ENCODE measurements at places on chromosomes 12 and 14.
A peak's percentile ranks its signal among the peaks of the same experiment; 100 is the strongest.

GRCh38 chr12:2813214-2814185, 1.0 kb downstream of the ITFG2 start:
- DNase-seq: peak; percentile 40

DNA sequence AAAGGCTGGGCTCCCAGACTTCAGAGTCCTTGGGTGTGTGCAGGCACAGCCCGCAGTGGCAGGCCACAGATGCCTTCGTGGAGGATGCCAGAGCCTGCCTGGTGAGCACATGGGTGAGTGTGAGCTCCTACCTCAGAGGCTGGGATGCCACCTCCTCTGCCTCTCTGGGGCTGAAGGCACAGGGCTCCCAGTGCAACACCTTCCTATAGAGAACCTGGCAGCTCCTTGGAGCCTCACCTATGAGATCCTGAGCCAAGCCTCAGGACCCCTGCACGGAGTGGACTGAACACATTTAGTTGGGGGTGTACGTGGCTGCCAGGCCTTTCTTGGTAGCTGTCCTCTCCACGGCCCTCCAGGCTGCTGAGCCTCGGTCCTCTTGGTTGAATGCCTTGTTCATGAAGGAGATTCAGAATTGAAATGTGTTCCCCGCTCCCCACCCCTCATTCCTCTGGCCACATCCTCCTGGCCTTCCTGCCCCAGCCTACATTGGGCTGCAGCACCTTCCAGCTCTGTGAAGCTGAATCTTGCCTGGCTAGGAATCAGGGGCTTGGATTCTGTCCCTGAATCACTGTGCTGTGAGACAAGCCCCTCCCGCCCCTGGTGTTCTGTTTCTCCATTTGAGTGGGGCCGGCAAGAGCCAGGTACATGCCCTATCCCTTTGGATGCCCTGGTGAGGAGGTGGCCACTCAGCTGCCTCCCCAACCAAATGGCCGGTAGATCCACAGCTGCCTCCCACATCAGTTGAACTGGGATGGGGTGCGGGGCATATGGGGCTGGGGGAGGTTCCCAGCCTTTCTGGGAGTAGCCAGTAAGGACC, 38.7 kb upstream of the TRAF3 start:
- no peak for DNase-seq

GRCh38 chr12:32486158-32486557, 86.8 kb downstream of the FGD4 start:
- DNase-seq: no peak

DNA sequence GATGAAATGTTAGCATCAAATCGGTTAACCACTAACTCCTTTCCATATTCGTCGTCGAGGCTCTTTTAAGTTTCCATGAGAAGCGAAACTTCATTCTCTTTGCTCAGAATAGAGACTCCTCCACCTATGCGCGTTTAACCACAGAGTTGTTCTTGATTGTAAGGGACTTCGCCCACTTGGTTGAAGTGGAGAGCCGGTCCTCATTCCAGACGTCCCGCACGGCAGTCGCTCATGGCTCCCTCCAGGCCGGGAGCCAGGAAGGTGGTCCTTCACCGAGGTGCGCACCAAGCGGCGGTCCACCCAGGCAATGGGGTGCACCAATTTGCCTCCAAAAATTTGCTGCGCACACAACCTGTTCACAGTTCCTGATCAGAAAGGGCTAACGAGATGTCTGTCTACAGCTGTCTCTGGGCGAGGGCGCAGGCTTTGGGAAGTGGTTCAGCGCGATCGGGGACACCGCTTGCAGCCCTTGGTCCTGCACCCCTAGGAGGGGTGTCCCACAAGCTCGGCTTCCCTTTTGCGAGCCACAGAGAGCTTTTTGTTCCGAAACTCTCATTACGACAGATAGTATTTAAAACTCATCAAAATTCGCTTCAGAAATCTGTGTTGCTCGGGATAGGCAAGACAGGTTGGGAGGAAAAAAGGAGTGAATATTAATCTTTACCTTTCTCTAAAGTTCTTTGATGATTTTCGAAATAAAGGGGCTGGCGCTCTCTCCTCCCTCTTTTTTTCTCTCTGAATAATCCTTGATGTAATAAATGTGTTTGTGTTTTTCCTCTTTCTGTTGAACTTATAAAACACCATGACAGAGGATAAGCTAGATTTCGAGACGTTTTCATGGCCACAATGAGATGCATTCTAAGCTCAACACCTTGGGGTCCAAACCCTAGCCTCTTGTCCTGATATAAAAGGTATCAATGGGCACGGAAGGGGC, 6.4 kb upstream of the ALX1 start:
- no peak for DNase-seq

- DNase-seq: no peak
Measured at GRCh38 chr12:130016194-130016593, 112.4 kb upstream of the TMEM132D start.

- no peak for DNase-seq
Measured at GRCh38 chr12:103627189-103627855, 40.2 kb downstream of the STAB2 start.

- DNase-seq: no peak
Measured at GRCh38 chr14:94936401-94936892, 166.5 kb upstream of the GSC start.

GRCh38 chr14:20608383-20609110, 17.4 kb upstream of the RNASE12 start:
- no peak for DNase-seq

DNA sequence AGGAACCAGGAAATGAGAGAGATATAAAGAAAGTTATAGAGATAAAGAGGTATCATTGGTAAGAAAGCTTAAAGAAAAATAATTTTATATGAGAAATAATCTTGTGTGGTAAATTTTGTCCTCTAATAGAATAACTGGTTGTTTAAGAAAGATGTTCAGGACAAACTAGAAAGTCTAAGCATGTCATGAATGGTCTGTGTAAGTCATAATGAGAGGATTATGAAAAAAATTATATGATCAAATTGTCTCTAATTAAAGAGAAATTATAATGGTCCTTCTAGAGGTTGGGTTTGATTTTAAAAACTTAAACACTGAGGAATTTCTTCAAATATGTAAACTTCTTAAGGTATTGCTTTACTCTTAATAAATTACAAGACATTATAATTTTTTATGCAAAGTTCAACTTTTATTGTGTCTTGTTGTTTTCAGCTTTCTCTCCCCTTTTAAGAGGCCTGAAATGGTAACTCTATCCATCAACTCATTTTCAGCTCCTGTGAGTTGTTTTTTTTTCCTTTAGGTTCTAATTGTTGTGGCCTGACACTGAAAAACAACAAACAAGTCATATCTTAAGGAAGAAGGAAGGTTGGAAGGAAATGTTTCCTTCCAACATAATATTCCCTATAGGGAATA, 88.2 kb upstream of the CNOT2 start:
- DNase-seq: no peak

GRCh38 chr12:52335598-52336262, 14.5 kb upstream of the KRT83 start:
- no peak for DNase-seq

DNA sequence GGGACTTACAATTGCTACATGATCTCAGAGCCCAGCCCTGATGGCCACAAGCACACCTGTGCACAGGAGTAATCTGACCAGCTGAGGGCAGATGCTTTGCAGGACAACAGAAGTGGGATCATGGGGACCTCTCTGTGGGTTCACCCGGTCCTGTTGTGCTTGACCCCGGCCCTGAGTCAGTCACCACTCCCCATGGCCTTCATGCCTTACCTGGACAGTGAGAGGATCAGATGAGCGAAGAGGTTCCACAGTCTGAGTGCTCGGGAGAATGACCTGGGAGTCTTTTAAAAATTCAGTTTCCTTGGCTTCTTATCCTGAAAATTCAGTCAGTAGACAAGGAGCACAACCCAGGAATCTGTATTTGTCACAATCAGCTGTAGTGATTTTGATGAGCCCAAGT, 88.1 kb downstream of the NTF3 start:
- no peak for DNase-seq

DNA sequence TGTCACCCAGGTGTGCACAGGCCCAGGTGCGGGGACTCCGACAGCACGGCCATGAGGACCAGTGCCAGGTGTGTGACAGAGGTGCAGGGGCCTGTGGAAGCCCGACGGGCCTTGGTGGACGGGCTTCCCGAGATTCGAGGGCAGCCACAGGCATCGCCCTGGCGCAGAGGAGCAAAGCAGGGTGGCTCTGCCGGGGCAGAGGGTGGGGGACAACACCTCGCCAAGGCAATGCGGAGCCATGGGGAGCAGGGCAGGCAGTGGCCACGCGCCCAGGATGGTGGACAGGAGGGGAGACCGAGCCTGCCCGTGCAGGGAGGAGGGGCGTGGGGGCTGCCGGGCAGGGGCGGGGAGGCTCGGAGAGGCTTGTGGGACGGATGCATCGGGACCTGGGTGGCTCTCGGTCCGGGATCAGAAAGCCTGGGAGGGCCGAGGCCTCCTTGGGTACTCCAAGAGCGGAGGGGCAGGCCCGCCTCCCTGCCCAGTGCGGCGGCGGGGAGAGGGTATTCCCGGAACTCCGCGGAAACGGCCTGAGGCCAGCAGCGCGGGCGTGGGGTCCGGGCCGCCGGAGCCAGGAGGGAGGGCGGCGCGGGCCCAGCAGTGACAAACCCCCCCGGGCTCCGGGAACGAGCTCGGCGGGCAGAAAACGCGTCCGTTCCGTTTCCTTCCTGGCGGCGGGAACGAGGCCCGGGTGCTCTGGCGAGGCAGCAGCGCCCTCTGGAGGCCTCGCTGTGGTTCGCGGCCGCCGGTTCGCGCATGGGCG, 1.6 kb downstream of the TMEM121 start:
- peak; percentile 85 for DNase-seq

DNA sequence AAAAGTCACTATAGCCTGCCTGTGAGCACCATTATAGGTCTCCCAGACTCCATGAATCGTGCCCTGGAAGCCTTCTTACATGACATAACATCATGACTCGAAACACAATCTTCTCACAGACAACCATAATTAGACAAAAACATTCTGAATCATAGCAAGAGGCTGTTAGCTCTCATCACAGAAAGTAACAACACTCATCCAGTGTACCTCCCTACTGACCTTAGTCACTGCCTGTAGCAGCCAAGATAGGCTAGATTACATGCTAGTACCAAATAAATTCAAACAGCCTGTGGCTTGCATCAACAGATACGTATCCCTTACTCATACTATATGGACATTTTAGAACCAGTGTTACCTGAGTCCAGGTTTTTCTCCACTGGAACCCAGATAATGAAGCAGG, 663.8 kb upstream of the FOXG1 start:
- DNase-seq: no peak

DNA sequence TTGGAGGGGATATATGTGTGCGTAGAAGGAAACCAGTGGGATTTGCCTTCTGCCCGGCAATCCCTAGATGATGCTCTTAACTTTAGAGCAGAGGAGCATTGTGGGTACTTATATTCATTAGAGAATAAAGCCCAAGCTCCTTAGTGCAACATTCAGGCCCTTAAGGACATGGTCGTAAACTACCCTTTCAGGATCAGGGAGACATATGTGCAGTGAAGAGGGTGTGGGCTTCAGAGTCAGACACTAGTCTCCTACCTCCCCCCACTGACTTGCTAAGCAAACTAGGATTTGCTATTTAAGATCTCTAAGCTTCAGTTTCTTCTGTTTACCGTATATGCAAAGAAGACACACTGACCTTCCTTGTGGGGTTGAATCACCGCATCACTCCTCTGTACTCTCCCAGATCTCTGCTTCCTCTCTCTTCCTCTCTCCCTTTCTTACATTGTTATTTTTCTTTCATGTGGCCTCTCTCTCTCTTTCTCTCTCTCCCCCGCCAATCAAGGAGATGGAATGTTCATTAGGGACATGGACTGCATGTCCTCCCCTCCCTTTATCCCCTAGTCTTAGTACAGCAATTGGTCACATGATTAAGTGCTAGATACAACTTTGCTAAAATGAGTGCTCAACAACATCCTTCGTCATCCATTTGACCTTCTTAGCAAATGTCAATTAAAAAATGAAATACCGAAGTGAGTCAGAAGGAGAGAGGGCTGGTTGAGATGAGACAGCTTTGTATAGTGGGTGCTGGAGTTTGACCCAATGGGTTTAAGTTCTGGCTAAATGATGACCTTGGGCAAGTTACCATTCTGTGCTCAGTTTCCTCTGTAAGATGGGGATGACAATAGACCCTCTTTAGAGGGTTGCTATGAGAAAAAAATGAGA, 91.7 kb downstream of the TMX1 start:
- no peak for DNase-seq

- DNase-seq: no peak
Measured at GRCh38 chr12:106901276-106901675, 54.4 kb upstream of the TMEM263 start.

DNA sequence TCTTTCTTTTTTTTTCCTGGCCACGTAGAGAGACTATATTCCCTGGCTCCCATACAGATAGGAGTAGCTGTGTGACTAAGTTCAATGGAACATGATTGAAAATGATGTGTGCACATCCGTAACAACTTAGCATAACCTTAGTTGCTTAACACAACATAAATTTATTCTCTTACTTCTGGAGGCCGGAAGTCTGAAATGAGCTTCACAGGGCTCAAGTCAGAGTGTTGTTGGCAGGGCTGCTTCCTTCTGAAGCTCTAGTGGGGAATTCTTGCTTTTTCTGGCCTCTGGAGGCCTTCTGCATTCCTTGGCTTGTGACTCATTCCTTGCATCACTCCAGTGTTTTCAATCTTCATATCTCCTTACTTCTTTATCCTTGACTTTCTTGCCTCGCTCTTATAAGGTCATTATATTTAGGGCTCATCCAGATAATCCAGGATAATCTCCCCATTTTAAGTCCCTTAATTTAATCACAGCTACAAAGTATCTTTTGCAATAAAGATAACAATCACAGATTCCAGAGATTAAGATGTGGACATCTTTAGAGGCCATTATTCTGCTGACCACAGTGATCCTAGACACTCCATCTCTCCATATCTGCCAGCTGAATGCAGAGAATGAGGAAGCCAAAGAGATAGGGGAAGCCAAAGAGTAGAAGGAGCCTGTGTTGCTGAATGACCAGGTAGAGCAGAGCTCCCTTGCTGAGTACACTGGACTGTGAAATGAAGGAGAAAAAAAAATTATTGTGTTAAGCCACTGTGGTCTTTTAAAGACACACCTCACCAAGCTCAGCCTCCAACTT, 21.0 kb upstream of the SNX6 start:
- DNase-seq: no peak

DNA sequence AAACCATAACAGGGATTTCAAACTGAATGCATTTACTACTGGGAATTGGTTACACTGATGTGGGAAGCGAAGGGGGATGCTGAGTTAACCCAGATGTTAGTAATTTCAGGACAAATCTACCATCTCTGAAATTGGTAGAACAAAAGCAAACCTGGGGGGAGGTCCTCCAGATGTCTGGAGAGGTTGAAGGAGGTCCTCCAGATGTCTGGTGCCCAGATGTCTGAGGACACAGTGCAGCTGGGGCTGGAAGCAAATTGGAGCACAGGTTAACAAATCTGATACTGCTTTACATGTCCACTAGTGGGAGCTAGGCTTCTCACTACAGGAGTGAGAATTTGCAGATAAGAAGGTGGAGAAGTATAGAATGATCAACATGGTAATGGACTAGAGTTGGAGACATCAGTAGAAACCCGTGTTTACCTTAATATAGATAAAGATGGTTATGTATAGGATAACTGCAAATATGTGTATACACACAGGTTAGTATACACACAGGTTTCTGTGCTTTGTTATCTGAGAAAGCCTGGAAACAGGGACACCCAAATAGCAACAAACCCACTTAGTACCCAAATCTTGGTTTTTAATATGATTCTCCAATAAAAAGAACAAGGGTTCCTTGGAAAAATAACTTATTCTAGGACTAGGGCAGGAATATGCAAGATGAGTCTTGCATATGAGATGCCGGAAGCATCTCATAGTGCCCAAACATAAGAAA, 162.5 kb downstream of the C12orf50 start:
- no peak for DNase-seq

Data from GM18507 (cell line).